ENCODE measurements at places on chromosomes 6 and 20.
A peak's percentile ranks its signal among the peaks of the same experiment; 100 is the strongest.

- DNase-seq = no peak
Observed at GRCh38 chr6:153778216-153778615, 260.8 kb upstream of the OPRM1 start.

DNA sequence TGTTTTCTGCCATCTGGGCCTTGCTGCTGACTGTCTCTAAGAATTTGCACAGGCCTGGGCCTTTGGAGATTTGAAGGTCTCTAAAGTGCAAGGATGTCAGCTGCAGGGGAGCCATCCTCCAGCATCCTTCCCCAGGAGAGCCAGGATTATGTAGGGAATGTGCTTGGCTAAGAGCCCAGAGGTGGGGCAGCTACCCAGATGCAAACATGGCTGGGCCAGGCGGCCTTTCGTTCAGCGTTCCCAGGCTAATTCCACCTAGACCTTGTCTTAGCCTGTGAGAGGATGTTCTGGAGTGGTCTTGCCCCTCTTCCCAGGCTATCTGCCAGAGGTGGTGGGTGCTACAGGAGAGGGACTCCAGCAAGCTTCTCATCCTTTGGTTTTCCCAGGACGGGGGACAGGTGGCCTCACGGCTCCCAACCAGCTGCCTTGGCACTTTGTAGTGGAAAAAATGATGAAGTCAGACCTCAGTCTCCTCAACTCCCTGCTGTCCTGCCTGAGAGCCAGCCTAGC lies 7.7 kb upstream of the PTGIS start:
- no peak for DNase-seq

DNA sequence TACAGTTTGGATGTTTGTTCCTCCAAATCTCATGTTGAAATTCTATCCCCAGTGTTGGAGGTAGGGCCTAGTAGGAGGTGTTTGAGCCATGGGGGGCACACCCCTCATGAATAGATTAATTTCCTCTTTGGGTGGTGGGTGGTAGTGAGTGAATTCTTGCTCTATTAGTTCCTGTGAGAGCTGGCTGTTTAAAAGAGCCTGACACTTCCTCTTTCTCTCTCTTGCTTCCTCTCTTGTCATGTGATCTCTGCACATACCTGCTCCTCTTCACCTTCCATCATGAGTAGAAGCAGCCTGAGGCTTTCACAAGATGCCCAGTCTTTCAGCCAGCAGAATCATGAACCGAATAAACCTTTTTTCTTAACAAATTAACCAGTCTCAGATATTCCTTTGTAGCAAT lies 340.2 kb upstream of the CHD6 start:
- DNase-seq = no peak

DNA sequence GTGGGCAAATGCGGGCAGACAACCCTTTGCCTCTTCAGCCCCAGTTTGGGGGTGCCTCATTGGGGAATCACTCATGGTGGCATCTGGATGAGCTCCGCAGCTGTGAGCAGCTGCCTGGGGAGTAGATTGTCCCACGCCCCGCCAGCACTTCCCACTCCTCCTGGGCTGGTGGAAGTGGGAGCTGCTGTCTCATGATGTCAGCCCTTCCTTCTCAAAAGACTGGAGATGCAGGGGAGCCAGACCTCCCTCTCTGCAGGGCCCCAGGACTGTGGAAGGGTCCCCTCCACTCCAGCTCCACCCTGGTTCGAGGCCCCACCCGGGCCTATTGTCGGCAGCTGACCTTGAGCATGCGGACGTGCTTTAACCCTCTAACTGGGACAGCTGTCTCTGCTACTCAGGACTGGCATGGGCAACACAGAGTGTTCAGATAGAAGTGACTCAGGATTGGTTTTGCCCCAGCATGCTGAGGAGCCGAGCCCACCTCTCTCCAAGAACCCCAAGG lies 2.0 kb downstream of the UNC93A start:
- no peak for DNase-seq

DNA sequence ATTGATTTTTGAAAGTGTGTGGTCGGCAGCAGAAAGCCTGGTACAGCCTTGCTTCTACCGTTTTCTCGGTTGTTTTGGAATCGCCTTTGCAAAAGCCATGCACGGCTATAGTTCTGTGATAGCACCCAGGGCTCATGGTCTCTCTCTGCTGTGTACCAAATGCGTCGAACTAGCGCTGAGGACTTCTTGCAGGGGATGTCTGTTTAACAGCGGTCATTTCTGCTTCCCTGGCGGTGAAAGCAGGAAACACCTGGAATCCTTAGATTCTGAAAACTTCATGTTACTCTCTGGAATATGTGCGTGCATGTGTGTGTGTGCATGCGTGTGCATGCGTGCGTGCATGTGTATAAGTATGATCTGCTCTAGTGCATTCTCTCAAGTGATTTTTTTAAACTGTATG lies 26.1 kb upstream of the GCNT2 start:
- no peak for DNase-seq

DNA sequence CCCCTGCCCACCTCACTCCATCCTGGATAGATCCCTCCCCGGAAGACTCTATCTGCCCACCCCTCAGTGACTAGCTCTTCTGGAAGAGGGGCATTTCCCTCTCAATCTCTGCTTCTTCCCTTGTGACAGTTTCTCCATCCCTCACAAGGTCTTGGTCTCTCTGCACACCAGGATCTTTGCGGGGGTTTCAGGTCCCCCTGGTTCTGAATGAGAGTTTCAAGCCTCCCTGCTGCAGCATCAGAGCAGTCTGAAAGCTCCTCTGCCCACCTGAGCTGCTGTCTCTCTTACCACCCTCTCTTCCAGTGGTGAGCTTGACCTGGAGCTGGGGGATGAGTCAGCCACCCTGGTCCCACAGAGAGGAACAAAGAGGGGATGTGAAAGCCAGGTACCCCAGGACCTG lies 24.4 kb downstream of the TNXB start:
- no peak for DNase-seq

DNA sequence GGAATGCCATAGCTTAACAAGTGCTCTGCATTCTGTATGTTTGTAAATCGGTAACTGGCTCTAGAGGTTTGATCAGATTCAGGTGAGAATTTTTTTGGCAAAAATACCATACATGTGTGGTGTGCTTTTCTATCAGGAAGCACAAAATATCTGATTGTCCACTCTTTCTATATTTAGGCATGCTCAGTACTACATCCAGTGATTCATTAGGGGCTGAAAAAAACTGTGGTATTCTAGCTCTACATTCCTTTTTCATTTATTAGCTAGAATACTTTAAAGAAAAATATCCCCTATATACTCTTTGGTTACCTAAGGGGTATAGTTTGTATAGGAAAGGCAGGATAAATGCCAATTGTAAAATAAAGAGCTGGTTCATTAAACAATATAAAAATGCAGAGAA lies 10.6 kb upstream of the ELOVL2 start:
- no peak for DNase-seq

DNA sequence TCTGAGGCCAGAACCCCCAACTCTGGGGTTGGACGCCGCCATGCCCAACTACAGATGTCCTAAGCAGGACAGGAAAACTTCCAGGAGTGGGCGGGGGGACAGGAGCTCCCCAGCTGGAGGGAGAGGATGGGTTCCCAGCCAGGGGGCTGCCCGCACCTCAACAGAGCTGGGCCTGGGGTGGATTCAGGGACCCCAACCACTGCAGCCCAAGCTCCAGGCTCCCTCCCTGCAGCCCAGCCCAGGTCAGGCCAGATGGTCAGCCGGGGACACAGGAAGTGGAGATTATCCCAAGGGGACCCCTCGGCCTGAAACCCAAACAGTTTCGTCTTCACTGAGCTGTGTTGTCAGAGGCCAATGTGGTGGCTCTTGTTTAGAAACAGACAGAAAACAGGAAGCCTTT lies 9.4 kb downstream of the LAMA5 start:
- no peak for DNase-seq

- DNase-seq = peak; percentile 47
Observed at GRCh38 chr6:146950351-146950835, 253.8 kb upstream of the STXBP5 start.

DNA sequence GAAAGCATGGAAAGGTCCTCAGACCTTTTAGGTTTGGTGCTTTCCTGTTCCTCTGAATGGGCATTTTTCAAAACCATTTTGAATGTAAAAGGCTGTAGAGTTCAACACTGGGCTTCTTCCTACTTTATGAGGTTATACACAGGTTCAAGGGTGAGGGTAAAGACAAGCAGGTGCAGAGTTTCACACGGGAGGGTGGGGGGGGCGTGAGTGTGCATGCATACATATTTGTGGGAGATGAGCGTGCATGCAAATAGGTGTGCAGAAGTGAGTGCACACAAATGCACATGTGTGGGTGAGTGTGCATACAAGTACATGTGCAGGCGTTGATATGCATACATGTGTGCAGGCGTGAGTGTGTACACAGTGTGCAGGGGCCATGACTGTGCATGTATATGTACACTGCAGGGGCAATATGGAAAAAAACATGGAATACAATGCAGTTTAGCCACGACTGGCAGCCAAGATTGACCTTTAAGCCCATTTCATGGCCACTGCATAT lies 183.1 kb downstream of the GMPR start:
- DNase-seq = no peak

DNA sequence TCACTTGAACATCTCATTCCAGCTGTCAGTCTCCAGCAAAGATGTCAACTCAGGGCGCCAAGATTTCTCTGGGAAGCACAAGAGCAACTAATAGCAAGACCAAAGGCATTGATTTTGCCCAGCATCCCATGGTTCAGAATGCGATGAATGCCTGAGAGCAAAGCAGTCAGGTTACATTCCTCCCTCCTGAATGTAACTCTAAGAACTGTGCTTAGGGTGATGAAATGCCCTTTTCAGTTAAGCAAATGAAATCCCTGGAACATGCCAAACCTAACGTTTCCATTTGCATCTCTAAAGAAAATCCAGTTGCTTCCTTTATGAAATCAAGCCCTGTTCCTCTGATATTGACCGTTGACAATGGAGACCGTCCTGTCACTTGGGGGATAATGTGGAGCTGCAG lies 224.0 kb upstream of the PLN start:
- DNase-seq = no peak

- DNase-seq = no peak
Observed at GRCh38 chr6:37042150-37042549, 36.7 kb downstream of the FGD2 start.

- DNase-seq = no peak
Observed at GRCh38 chr20:57293995-57294394, 27.6 kb upstream of the BMP7 start.

DNA sequence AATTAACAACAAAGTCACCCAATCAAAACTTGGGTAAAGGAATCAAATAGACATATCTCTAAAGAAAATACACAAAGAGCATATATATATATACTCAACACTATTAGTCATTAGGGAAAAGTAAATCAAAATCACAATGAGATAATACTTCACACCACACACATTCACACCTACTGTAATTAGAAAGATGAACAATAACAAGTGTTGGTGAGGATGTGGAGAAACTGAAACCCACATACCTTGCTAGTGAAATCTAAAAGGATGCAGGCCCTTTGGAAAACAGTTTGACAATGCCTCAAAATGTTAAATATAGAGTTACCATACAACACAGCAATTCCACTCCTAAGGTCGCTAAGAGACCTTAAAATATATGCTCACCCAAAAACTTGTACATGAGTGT lies 177.1 kb downstream of the ANKRD60 start:
- no peak for DNase-seq

DNA sequence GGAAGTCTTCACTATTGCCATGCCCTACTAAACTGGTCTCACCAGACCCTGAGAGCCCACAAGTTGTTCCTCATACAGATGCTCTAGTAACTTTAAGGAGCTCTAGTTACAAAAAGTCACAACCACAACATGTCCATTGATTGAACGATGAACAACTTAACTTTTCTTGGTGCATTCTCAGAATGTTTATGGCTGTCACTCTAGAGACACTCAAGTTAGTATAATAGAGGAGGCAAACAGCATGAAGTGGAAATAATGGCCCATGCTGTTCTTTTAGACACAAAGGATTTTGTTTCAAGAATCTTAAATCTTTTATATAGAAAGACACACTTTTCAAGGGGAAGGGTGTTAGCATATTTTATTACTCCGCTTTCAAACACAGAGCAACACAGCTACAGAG lies 934.4 kb downstream of the HACE1 start:
- no peak for DNase-seq

DNA sequence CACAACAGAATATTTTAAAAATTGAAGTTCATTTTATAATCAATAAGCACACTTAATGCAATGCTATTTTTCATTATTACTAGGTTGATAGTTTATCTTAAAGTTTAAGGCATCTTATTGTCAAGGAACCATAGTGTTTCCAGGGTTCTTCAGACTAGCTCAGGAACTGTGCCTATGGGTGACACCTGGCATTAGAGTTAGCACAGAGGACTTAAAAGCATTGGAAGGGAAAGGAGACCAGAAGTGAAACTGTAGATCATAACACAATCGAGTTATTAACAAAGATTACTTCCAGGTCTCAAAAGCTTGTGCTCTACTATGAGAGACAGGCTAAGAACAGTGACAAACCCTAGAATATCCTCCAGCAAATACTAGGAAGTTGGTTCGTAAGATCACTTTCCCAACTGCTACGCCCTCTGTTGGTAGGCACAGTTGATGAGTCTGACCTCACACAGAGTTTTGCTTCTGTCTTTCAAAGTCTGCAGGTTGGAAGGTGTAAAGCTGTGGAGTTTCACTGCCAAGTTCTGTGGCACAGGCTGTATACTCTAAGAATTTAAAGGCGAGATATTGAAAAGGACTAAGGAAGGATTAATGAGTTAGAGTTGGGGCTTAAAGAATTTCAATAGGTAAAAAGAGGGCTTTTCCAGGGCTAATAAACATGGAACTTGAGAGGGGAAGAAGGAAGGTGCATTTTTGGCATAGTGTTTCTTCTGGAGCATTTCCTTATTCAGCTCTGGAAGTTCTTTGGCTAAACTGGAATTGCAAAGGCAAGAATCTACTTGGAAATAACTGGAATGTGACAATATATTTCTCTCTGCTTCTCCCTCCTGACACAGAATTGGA lies 531.3 kb upstream of the JAG1 start:
- DNase-seq = peak; percentile 27

GRCh38 chr20:14667226-14667625 lies 329.8 kb upstream of the FLRT3 start:
- DNase-seq = no peak

DNA sequence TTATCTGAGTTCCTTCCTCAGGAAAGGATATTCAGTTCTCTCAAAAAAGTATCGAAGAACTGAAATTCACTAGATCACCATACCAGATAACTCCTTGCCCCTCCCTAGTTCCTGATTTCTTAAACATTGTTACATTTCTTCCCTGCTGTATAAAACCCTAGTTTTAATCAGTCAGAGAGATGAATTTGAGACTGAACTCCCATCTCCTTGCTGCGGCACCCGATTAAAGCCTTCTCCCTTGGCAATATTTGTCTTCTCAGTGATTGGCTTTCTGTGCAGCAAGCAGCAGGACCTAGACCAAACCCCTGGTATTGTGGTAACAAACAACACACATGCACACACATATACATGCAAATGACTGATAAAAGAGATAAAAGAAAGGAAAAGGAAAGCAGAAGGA lies 1364.6 kb upstream of the GJE1 start:
- DNase-seq = no peak

GRCh38 chr6:138586638-138587037 lies 87.3 kb upstream of the NHSL1 start:
- DNase-seq = no peak

DNA sequence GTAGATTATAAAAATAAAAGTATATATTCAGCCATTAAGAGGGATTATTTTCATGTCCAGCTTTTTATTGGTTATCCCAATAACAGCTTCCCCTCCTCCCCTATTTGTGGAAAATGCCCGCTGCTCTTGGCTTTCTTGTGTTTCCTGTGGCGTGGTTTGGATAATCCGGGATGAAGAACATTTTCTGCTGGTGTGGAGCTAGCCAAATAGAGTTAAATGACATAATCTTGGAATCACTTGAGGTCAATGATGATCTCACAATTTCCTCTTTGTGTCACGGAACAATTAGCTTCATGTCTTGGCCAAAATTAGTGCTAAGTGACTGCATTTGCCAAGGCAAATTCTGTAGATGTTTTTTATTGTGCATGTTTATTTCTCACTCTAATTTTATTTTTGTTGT lies 394.0 kb downstream of the LAMA2 start:
- DNase-seq = no peak
